NCI-H2171 treated with DMSO at 0.1 percent for 48 hours (cell line): ENCODE measurements at places on chromosomes 16 and 17.

- no peak for DNase-seq
Observed at GRCh38 chr17:41642252-41643156, 18.1 kb upstream of the KRT17 start.

GRCh38 chr16:46612121-46612520 lies 9.1 kb downstream of the SHCBP1 start:
- DNase-seq: no peak

- no peak for DNase-seq
Observed at GRCh38 chr17:5003214-5003867, 5.6 kb downstream of the KIF1C start.

- DNase-seq: no peak
Observed at GRCh38 chr16:86734543-86735460, 156.5 kb downstream of the FOXL1 start.

DNA sequence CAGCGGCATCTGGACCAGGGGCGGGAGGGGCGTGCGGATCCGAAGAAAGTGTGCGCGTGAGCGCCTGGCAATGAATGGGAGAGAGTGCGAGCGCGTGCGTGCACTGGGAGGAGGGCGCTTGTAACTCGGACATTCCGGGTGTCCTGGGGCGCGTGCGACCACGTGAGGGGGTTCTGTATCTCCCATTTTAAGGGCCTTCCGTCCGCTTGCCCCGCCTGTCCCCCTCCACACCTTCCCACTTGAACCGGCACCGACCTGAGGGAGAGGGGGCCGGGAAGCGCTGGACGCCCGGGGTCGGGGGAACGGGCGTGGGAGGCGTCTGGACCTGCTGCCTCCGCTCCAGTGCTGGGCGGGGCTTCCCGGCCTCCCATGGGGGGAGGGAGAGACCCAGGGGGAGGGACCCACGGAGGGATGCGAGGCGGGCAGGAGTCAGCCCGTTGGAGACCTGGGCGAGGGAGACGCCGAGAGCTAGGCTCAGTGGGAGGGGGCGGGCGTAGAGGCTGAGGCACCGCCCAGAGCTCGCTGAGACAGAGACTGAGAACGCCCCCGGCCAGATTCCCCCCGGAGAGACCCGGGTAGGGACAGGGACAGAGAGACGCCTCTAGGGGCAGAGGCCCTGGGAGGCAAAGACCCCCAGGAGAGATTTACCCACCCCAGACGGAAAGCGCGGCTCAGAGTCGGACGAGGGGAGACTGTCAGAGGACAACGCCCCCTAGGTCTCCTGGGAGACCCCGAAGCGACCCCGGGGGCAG lies at the start of gene KREMEN2:
KREMEN2 (plus strand) TSS at position 553 of the 752 bp plus-strand sequence. CDS start 246 bp downstream, outside the sequence.
- DNase-seq: peak; percentile 75

DNA sequence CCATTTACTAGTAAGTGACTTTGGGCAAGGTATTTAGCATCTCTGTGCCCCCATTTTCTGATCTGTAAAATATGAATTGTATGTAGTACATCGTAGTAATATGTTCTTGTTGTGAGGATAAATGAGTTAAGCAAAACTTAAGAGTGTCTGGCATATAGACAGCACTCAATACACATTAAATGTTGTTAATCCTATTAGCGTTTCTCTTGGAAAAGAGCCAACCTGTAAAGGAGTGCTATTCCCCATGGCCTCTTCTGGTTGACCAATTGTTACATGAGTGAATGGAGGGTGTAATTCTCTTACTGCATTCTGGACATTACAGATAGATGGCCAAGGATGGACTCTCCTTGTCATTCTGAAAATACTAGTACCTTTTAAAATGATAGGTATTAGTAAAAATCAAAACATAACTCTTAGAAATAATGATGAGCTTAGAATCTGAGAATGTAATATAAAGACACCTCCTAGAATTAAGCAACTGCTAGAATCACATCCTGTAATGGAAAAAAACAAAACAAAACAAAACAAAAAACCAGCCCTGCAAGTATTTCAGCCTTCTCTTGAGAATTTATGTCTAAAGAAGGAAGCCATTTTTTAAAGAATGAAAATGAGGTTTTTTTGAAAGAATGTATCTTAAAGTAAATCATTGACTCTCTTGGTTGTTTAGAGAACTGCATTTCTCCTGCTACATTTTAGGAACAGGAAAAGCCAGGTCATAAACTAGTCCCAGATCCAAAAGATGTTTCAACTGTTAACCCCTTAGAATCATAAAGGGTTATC lies 30.5 kb downstream of the IQCK start:
- peak; percentile 4 for DNase-seq

DNA sequence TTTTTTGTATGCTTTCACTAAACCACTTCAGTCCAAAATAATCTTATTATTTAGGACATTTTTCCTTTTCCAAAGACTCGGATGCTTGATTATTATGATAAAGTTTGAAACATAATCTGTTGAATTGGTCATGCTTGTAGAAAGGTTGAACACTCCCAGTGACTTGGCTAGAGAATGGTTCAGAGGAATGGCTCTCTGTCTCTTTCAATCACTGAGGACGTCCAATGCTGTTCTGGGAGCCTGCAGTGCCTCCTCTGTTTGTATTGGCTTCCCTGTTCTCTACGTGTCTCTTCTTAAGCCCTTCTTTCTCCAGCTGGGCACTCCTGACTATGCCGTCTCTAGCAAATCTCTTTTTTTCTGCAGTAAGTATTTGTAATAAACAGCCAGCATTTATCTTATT lies 369.0 kb upstream of the DYNLRB2 start:
- no peak for DNase-seq

GRCh38 chr17:47201166-47201565 lies 8.0 kb upstream of the MYL4 start:
- no peak for DNase-seq

DNA sequence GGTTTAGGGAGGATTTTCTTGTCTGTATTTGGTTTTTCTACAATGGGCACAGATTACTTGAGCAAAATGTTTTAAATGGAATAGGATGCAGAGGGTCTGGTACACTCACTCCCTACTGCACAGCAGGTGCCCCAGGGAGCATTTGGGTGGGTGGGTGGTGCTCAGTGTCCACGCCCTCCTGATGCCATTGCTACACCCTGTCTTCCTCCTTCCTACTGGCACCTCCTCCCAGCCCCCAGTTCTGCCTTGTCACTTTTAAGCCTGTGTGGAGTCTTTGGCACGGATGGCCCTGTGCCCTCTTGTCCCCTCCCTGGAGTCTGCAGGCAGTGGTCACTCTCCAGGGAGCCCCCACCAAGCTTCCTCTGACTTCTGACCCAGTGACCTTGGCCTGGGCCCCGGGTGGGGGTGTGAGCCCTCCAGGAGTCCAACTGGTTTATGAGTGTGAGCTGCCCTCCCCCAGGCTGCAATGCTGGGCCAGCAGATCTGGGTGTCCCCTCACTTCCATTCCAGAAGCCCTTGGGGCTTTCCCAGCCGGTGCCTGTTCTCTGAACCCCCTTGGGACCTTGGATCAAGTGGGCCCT lies 15.5 kb downstream of the LLGL2 start:
- DNase-seq: peak; percentile 8

DNA sequence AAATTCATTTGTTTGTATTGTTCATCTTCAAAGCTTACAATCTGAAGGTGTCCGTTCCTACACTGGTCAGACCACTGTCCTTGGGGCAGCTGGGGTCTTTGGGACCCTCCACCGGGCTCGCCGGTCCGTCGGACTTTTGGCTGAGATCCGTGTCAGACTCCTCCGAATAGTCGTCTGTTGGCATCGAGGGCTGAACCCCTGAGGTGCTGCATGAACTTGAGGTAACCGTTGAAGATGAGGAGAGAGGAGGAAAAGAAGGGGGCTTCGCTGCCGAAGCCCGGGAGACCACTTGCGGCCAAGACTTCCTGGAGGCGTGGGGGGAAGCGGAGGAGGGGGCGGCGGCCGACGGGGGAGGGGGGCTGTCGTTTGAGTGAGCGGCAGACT lies 260.8 kb downstream of the ZFHX3 start:
- no peak for DNase-seq

- peak; percentile 81 for DNase-seq
Observed at GRCh38 chr16:89241187-89242007, 23.9 kb downstream of the ZNF778 start.

- DNase-seq: peak; percentile 40
Observed at GRCh38 chr17:17231621-17232302, 5.2 kb downstream of the FLCN start.

DNA sequence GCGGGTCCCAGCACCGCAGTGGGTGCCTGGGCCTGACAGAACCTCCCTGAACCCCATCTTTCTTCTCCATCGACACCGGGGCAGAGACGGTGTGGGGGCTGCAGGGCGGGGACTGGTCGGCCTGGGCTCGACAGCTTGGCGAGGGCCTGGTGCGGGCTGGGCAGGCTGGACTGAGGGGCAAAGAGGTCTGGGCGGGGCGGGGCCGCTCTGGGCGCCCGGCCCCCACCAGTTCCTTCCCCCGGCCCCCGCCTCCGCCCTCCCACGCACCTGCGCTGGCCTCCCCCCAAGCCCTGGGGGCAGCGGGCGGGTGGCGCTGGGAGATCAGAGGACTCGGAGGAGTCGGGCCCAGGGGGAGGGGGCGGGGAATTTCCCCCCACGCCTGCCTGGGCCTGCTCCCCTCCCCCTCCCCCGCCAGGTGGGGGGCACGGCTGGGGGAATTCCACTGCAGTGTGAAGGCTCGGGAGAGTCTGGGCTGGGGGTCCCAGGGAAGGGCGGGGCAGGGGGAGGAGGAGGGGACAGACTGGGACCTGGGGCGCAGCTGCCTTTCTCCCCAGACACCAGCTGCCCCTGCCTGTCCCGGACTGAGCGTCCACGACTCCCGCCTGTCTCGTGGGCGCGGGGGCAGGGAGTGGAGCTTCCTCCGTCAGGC lies 877 bp upstream of the KREMEN2 start:
- no peak for DNase-seq

GRCh38 chr17:44386182-44386525 lies 3.3 kb downstream of the ITGA2B start:
- DNase-seq: peak; percentile 36

- DNase-seq: no peak
Observed at GRCh38 chr16:62965831-62966230, 929.6 kb upstream of the CDH8 start.

- no peak for DNase-seq
Observed at GRCh38 chr16:65125871-65126270, 4.0 kb upstream of the CDH11 start.

- DNase-seq: peak; percentile 48
Observed at GRCh38 chr16:53757971-53758609, 54.1 kb downstream of the FTO start.

DNA sequence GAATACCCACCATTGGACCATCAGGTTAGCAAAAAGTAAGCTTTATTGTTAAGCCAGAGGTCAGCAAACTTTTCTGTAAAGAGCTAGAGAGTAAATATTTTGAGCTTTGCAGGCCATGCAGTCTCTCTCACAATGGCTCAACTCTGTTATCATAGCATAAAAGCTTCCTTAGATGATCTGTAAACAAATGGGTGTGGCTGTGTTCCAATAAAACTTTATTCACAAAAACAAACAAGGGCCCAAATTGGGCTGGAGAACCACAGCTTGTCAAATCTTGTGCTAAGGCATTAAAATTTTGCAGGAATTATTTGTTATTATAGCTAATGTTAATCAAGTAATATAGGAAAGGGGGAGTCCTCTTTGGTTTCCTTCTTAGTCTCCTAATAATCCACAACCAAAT lies 153.6 kb downstream of the GRIN2A start:
- no peak for DNase-seq

DNA sequence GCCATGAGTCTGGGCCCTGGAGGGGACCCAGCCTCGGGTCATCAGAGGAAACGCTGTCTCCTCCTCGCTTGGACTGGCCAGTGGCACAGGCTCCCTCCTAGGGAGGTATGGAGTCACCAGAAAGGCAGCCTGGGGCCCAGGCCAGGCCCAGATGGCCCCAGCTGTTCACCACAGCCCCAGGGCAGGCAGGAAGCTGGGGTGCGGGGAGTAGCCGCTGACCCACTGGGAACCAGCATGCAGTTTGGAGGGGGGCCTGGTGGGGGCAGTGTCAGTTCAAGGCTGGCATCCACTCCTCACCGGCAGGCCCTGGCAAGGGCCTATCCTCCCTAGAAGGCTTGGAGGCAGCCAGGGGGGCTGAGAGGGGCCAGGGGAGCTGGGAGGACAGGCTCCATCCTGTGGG lies 48.8 kb downstream of the SDK2 start:
- no peak for DNase-seq

DNA sequence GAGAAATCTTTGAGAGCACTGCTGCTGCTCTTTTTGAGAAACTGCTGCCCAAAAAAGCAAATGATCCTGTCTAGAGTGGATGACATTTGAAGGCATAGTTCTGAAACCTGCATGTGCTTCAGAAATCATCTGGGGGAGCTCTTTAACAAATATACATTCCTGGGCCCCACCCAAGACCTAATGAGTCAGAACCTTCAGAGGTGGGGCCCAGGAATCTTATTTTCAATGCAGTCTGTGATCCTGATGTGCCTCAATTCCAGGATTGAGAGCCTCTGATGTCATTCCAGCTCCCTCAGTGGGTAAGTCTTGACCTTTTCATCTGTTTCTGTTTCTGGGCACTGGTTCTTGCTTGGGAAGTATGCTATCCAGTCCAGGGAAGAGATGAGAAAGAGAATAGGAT lies 42.3 kb downstream of the HNF1B start:
- DNase-seq: no peak

DNA sequence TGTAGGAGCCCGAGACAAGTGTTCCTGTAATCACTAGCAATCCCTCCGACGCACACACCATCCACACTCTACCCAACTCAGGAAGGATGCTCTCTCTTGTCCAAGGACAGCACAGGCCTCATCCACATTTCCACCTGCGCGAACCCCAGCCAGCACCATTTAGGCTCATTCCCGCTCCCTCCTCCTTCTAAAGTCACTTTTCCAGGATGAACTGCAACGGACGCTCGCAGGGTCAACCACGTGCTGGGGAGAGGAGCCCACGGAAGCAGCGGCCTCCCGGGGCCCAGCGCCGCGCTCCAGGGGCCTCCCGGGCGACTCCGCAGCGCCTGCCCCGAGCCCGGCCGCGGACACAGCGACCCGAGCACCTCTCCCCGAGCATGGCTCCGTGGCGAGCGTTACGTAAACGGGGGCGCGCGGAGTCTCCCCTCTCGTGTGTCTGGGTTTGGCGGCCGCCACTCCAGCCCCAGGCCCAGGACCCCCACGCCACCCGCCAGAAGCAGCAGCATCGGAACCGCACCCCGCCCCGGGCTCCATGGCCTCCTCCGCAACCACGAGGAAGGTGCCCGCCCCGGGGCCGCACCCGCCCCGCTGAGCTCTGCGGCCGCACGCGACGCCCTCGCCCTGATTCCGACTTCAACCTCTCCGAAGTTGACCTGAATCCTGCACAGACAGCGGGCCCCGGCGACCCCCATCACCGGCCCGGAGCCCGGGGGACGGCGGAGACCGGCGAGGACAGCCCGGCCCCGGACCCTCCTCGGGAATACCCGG lies 668 bp downstream of the USP36 start:
- DNase-seq: peak; percentile 10

DNA sequence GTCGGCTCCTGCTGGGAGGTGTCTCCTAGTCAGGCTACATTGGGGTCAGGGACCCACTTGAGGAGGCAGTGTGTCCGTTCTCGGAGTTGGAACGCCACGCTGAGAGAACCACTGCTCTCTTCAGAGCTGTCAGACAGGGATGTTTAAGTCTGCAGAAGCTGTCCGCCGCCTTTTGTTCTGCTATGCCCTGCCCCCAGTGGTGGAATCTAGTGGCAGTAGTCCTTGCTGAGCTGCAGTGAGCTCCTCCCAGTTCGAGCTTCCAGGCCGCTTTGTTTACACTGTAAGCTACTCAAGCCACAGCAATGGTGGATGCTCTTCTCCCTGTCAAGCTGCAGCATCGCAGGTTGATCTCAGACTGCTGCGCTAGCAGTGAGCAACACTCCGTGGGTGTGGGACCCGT lies 36.0 kb downstream of the ITFG1 start:
- DNase-seq: no peak

GRCh38 chr16:85899444-85899843 lies 482 bp downstream of the IRF8 start:
- DNase-seq: peak; percentile 27

GRCh38 chr16:52543654-52544053 lies 3.3 kb downstream of the TOX3 start:
- no peak for DNase-seq
